ENCODE measurements at places on chromosomes 7 and 10.

DNA sequence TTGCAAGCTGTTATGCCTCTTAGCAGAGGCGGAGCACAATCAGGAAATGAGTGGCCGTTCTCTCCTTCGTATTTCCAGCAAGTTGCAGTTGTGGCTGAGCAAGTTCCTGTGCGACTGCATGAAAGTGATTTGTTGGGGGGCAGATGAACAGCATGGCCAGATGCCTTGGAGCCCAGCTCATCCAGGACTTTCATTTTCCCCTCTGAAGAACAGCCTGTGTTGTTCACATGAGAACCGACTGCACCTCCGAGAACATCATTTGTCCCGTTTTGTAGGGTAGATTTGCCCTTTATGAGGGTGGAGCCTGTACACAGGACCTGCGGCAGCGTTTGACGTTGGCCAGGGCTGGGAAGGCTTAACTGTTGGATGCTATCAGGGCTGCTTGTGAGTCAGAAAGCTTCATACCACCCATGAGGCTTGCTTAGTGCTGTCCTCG lies 4.4 kb downstream of the BAG3 start:
- DNase-seq = no peak

GRCh38 chr7:24881623-24882022 lies 98.4 kb downstream of the OSBPL3 start:
- DNase-seq = no peak

- DNase-seq = peak; percentile 73
Measured at GRCh38 chr10:131452926-131453720, 141.6 kb upstream of the TCERG1L start.

DNA sequence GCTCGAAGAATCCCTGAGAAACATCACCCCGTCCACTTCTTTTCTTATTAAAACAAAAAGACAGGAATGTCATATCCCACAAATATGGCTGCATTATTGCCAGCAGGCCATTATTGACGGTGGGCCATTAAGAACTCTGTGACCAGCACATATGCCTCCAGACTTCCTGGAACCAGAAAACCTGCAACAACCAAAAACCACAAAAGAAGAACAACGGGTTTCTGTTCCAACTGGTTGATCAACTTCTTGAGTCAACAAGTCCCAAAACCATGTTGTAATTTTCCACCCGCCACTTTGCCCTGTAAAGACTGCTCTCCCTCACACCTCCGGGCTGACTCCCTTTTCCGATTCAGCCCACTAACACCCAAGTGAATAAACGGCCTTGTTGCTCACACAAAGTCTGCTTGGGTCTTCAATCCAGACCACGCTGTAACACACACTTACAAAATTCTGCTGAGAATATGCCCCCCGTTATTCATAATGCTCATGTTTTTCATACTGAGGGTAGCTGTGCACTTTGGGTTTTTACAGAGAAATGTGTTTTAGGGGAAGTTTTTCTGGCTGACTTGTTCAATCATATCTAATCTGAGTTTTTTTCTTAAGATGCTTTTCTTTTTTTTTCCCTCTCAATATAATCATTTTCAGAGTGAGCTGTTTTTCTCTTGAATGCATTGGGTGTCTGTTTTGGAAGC lies 20.7 kb downstream of the ZNF107 start:
- no peak for DNase-seq

GRCh38 chr10:31932838-31933237 lies 4.2 kb upstream of the ARHGAP12 start:
- no peak for DNase-seq

GRCh38 chr7:43764039-43764761 lies 5.7 kb downstream of the BLVRA start:
- peak; percentile 73 for DNase-seq

GRCh38 chr7:3232228-3232627 lies 68.8 kb upstream of the SDK1 start:
- no peak for DNase-seq

DNA sequence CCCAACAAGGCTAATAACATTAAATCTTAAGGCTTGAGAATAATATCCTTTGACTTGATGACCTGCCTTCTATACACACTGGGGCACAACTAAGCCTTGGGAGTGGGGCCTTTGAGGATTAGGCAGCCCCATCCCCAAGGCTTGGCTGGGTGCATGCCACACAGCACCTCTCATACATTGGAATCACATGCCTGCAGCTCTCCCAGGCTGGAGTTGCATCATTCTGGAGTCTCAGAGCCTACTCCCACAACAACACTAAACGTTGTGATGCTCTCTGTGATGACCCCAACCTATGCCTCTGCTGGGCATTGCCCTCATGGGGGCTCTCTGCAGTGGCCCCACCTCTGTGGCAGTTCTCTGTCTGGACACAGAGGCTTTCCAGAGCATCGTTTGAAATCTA lies 31.9 kb upstream of the SGCE start:
- DNase-seq = no peak

DNA sequence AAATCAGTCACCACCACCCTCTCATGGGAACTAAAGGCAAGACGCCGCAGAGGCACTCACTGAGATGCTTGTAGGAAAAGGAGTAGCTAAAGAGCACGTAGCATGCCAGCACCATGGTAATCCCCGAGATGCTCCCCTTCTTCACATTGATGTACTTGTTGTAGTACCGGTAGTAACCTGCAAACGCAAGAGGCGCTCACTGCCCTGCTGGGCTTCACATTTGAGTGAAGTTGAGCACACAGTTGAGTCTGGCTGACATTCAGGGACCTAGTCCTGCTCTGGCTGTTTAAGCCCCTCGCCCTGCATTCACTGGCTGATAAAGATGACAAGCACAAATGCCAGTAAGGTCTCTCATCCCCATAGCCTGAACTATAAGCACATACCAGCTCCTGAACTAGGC lies 6.9 kb downstream of the ATP5MF start:
- DNase-seq = no peak

DNA sequence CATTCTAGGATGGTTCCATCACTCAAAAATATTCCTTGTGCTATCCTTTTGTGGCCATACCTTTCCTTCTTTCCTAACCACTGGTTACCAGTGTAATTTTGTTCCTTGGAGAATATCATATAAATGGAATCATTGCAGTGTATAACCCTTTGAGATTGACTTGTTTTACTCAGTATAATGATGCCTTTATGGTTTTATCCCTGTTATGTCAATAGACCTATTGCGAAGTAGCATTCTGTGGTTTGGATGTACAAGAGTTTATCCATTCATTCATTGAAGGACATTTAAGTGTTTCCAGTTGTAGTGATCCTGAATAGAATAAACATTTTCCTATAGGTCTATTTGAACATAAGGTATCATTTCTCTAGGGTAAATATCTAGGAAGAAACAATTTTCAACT lies 54.2 kb downstream of the RBM33 start:
- no peak for DNase-seq

DNA sequence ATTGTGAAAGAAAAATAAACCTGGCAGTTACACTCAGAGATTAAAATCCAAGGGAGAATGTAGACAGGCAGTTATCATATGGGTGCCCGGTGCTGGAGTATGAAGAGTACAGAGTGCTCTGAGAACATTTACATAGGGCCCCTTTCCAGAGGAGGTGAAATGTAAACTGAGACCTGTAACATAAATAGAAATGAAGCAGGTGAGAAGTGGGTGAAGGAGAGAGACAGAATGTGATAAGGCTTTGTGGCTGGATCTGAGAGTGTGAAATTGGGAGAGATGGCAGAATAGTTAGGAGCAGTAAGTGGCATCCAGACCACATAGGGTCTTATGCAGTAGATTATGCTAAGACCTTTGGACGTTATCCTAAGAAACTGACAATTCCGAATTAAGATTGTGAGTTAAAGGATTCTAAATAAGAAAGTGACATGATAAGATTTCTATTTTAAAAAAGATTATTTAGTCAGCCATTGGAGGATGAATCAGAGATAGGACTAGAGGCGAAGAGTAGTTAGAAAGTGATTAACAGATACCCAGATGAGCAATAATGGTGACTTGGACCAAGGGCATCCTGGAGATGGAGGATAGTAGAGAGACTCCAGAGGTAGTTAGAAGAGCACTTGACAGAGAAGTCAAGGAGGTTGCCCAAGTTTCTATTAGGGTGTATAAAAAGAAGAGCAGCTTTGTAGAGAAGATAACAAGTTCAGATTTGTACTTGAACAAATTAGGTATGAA lies 36.7 kb downstream of the DNAH11 start:
- DNase-seq = no peak

GRCh38 chr7:132553031-132553430 lies 23.2 kb downstream of the PLXNA4 start:
- DNase-seq = no peak

DNA sequence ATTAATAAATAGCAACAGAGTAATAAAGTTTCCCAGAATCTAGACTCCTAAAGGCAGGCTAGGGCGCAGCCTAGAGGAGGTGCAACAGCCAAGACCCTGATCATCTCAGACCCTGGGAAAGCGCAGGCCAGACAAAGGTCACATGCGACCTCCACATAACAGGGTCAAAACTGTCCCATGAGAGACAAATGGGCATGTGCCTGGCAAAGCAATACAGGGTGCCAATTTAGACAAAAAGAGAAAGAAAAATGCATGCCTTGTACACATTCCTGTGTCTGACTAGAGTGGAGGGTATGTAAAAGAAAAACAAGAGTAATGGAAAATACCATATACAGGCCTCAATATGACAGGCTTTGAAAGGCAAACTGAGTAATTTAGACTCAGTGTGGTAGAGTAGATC lies 22.2 kb downstream of the MPP7 start:
- no peak for DNase-seq

DNA sequence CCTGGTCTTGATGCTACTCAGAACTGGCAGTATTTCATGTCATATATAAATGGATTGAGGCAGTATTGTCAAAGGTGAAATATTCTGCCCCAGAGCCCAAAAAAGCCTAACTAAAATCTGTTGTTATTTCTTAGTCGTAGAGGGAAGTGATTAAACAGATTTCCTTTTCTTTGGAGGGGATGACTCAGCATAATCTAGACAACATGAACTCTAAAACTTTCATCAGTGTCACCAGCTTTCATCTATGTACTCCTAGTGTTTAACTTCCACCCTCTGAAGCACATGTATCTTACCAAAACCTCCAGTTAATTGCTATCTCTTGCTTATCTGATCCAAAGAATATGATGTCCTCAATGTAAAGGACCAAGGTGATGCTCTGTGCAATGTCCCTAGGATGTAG lies 97.1 kb upstream of the ARID5B start:
- DNase-seq = no peak

DNA sequence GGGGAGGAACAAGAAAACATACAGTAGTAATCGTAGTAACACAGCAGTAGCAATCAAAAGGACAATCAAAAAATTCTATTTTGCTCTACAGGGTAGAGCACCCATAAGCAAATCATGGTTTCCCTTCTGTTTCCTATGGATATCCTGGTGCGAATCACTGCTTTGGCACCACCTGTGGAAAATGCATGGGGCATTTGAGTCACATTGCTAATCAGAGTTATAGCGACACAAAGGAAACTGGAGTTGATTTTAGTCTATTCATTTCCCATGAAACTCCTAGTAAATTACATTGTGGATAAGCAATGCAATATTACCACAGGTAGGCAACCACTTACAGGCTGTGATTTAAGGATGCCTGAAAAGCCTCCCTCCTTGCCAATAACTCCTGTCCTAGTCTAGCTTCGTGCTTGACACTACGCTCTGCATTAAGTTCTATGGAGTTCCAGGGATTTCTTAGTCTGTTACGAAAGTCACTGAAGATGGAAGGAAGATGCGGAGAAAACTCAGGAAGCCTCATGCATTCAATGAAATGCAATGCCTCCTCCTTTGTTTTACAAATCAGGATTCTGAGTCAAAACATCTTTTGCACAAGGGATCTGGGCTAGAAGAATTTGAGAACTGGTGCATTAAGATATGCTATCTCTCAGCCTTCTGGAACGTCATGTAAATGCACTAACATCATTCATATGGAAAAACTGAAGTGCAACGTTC lies 188.4 kb downstream of the DGKI start:
- DNase-seq = no peak

DNA sequence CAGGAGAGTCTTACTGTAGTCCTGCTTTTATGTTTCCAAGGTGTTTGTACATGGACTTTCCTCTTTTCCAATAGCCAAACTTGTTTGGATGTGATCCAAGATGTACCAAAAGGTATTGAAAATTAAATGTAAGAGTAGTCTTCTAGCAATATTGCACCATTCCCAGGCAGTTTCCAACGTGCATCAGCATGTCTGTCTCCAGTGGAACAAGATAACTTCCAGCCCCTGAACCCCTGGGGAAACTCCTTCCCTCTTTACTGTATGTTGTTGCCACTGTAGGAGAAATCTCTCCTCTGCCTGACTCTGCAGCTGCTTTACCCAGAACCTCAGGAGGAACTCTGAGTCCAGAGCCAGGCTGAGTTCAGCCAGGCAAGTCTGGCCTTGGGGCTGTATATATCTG lies 18.5 kb downstream of the ARMC10 start:
- no peak for DNase-seq

DNA sequence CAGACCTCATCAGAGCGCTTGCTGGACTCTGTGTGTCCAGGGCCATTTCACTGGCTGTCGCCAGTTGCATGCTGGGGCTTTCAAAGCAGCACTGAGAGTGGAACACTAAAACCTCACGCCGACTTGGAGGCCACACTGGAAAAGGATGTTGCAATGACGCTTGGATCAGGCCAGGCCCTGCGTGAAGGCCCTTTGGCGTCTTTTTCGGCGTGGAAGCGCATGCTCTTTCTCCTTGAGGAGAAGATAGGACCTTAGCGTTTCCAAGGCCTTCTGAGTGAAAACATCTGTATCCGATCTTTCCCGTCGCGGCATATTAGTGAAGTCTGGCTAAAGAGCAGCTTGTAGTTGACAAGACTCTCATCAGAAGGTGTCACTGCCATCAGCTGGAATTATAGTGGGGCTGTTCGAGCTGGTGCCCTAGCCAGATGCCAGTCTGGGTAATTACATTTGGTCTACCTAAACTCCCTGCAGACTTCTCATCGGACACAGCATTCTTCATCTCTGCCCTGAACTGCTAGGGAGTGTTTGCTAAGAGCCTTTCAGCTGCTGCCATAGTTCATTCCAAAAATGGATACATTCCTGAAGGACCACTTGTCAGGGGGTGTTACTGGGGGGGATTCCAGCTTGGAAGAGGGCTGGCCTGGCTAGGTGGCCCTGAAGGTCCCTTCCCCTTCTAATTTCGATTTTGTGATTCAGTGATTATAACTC lies 167.7 kb upstream of the TCF7L2 start:
- DNase-seq = no peak

- DNase-seq = no peak
Measured at GRCh38 chr10:97915346-97916131, 65.9 kb downstream of the GOLGA7B start.

DNA sequence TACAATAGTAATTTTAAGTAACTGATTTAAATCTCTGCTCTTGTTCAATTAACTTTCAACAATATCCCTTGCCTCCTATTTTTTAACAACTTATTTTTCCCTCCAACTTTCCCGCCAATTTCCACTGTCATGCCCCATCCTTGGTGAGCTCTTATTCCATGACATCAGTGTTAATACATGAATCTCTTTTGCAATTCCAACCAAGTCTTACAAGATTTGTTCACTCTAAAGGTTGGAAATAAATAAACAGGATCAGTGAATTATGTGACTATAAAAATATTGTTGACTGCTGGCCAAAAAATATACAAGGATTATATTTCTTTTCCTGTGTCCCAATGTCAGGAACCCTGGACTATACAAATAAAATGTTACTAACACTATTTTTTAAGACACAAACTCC lies 21.0 kb upstream of the AGMO start:
- no peak for DNase-seq

GRCh38 chr7:15218261-15218660 lies 315.7 kb upstream of the DGKB start:
- DNase-seq = no peak

GRCh38 chr10:11444155-11444530 lies 167.3 kb downstream of the USP6NL start:
- DNase-seq = no peak

GRCh38 chr7:118918556-118918955 lies 694.1 kb downstream of the ANKRD7 start:
- DNase-seq = no peak

GRCh38 chr10:7702288-7702812 lies 766 bp upstream of the ITIH2 start:
- DNase-seq = no peak

Measured in sciatic nerve (tissue), 2 donors.